Fibroblast of the aortic adventitia (primary cell): ENCODE measurements at places on chromosomes 12 and 14.

DNA sequence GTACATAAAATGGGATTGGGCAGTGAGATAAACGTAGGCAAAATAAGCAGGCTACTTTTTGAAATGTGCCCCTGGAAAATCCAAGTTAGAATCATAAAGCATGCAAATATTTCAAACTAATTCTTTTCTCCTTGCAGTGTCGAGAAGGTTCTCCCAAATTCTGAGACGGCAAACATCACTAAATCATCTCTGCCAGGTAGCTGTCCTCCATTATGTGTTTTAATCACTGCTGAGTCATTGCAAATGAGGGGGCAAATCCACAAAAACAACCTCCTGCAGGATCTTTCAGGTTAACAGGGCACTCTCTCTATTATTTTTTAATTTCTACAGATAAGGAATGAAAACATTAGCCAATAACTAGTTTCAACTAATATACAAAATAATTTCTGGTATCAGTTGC, 63.2 kb upstream of the RIC8B start:
- DNase-seq: no peak

DNA sequence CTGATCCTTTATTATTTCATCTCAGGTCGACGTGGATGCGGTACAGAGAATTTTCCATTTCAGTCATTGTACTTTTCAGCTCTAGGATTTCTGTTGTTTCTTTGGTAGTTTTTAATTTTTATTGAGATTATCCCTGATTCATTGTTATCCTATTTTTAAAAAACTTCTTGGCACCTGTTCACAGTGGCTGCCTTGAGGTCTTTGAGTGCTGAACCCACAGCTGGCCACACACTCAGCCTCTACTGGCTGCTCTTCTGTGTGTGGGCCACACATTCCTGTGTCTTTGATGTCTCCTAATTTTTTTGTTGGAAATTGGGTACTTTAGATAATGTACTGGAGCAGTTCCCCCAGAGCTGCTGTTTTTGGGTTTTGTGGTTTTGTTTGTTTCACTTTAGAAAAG, 37.7 kb upstream of the ASPG start:
- DNase-seq: no peak

DNA sequence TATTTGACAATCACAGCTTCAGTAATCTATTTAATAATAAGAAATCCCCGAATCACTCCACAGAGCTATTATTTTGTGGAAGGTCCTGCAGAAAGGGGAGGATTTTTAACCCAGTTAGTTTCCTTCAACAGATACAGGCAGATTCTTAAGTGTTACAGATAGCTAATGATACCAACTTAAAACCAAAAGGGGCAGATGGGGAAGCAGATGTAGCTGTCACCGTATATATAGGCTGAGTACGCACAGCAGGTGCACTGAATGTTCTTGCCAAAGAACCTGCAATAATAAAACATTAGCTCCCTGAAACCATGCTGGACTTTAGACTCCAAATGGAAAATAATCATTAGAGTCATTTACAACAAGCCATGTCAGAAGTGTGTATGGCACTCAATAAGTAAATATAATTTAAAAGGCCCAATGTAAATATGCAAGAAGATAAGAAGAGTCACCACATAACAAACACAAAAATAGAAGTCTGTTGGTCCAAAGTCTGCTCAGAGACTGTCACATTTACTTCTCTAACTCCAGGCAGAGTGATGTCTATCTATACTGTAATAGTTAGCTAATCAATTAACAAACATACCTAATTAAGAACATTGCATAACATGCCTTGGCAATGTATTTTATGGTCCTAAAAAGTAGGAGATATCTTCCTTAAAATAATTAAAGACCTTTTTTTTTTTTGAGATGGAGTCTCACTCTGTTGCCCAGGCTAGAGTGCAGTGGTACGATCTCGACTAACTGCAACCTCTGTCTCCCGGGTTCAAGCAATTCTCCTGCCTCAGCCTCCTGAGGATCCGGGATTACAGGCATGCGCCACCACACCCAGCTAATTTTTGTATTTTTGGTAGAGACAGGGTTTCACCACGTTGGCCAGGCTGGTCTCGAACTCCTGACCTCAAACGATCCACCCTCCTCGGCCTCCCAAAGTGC, 78.8 kb downstream of the SEC23A start:
- no peak for DNase-seq

- DNase-seq: peak; percentile 37
Measured at GRCh38 chr12:55745361-55746173, 2.6 kb downstream of the GDF11 start.

DNA sequence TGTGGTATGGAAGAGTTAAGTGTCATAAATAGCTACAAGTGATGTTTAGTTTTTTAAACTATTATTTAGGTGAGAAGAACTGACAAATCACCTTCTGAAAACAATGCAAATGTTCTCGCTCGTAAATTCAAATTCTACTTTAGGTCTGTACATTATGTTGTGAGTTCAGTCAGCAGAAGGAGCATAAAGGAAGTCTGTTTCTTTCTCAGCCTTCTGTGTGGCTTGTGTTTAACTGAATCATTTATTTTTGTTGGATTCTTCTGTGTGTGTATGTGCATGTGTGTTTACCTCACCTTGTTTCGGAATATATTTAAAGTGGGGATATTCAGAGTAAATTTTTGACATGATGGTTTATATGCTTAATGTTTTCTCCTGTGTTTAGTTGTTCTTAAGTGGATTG, 285.9 kb downstream of the TMTC2 start:
- no peak for DNase-seq

- peak; percentile 44 for DNase-seq
Measured at GRCh38 chr14:32224737-32225377, 21.8 kb upstream of the RNU6-8 start.

DNA sequence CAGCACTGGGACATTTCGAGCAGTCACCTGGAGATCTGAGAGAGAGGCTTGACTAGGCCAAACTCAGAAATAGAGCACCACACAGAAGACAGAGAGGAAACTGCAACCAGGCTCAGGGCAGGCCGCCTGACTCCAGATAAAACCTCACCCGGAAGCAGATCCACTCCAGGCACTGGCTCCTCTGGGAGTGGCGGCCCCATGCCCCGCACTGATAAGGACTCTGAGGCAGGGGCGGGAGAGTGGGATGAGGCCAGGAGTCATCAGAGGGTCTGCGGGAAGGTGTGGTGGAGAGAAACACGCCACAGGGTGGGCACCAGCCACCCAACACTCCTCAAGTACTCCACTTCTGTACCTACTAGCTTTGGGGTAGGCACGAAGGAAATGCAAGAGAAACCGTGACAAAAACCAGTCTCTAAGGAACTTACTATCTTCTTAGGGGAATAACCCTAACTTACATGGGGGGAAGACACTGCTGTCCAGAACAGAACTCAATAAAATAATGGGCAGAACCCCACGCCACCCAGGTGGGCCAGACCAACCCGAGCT, 71.3 kb downstream of the CHGA start:
- DNase-seq: no peak

DNA sequence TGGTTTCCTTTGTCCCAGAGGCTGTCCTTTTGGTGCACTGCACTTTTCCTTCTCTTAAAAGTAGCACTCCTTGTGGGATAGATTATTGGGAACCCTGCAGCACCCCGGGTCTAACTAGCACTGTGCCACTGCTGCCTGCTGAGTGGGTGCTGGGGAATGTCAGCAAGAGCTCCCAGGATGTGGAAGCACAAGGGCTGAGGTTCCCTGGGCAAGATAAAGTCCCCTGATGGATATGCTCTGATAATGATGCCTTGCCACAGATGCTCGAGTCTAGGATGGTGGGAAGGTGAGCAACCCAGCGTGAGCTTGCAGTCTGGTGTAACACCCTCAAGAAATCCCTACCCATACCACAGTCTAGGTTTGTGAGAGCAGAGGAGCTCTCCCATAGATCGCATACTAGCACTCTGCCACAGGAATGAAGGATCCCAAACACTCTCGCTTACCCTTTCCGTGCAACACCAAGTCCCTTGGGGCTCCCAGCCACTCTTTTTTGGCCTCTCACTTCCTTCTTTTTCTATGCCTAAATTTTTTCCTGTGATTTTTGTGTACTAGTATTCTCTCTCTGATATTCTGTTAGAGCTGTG, 32.6 kb downstream of the USP15 start:
- DNase-seq: no peak

DNA sequence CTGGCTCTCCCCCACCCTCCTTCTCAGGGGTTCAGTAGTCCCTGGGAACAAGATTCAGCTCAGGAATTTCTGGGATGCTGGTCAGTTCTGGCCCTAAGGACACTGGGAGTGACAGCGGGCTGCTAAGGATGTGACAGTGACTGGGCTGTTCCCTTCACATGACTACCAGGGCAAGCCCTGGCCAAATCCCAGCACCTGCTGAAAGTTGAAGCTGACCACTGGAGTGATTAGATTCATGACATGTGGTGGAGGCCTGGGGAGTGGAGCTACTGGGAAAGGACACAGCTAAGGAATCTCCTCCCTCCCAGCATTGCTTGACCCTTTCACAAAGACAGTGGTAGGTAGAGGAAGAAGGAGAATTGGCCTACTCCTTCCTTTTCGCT, 204.9 kb downstream of the DAD1 start:
- no peak for DNase-seq

- DNase-seq: no peak
Measured at GRCh38 chr12:114213055-114213581, 192.8 kb downstream of the TBX5 start.

- no peak for DNase-seq
Measured at GRCh38 chr12:94239332-94239993, 91.1 kb downstream of the PLXNC1 start.

DNA sequence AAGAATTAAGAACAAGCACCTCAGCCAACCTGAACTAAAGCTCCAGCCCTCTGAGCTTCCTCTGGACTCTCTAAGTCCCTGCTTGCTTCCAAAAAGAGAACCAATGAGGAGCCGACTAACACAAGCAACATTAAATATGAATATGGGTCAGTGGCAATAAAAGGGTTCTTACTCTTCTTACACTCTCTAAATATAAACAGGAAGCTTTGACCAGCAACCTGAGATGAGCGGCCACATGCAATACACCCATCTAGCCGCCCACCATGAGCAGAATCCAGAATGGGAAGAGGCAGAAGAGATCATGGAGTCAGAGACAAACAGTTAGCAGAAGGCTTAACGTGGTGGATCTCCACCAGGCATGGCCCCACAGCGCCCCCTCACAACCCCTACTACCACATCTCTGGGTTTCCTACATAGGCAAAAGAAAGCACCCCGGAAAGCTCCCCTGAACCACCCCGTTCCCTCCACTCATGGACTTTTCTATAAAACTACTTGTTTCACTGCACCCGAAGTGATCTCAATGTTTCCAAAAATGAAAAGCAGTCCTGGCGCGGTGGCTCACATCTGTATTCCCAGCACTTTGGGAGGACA, 59.4 kb downstream of the TTC7B start:
- DNase-seq: no peak

GRCh38 chr12:54448344-54448743, 25.1 kb downstream of the GTSF1 start:
- DNase-seq: no peak

DNA sequence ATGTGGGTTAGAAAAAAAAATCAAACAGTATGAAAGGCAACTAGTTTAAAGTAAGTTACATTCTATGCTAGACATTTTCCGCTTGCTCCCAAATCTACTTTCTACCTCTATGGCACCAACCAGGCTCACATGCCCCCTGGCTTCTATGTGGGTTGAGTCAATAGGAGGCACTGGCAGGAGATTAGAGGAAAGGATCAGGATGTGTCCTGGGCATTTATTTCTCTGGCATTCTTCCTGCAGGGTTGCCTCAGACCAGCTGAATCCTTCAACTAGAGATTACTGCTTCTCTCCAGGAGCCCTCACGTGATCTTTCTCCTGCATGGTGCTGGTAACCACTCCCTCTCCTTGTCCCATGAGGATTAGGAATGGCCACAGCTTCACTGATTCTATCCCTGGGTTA, 14.9 kb upstream of the CCDC60 start:
- no peak for DNase-seq

DNA sequence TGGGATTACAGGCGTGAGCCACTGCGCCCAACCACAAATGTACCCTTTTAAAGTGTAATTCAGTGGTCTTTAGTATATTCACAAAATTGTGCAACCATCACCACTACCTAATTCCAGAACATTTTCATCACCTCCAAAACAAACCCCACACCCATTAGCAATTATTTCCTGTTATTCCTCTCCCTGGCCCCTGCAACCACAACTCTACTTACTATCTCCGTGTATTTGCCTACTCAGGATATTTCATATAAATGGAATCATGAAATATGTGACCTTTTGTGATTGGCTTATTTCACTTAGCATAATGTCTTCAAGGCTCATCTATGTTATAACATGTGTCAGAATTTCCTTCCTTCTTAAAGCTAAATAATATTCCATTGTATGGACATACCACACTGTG, 16.0 kb upstream of the AQP2 start:
- DNase-seq: no peak

DNA sequence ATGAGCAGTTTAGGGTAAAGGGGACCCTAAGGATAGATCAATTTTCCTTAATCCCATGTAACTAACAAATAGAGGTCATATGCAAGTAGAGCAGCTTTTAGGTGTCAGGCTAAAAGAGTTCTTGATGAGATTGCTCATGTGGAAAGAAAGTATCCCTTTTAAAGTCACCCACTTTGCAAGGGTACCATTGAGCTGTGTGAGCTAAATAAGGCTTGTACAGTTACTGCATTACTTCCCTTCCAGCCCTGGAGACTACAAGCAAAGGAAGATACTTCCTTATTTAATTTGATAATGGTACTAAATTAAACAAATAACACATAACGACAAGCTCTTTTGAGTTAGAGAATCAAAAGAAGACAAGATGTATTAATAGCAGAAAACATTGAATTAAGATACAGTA, 191.7 kb downstream of the TMX1 start:
- no peak for DNase-seq

- no peak for DNase-seq
Measured at GRCh38 chr12:62640910-62641448, 174.4 kb downstream of the MON2 start.

GRCh38 chr12:39989501-39989900, 116.4 kb downstream of the SLC2A13 start:
- no peak for DNase-seq

DNA sequence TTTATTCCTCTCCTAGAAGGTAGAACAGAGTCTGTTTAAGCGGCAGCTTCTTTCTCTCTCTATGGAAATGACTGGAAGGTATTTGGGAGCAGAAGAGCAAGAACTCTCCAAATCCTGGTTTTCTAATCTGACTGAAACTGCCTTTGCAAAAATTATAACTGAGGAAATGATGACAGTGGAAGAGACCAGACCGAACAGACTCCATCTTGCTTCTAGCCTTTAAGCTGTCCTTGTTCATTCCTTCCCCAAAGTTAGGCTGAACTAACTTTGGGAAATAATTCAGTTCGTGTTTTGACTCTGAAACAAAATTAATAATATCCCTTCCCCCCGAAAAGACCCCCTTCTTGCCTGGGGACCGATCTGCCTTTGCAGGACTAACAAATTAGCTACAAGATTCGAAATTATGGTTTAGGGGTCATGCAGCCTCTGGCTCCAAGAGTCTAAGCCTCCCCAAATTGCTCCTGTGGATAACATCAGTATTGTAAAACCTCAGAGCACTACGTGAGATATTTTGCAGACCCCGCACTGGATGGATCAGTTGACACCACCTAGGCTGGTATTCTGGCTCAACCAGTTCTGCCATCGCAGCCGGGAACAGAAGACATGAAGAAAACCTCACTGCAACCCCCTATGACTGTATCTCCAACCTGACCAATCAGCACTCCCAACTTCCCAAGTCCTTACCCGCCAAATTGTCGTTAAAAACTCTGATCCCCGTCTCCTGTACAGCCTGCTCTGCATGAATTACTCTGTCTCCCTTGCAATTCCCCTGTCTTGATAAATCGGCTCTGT, 14.1 kb downstream of the SELPLG start:
- DNase-seq: no peak

GRCh38 chr12:90086281-90086680, 377.6 kb upstream of the ATP2B1 start:
- DNase-seq: no peak

GRCh38 chr12:13992585-13992984, 11.2 kb upstream of the GRIN2B start:
- DNase-seq: no peak
